Hypothalamus (tissue), 51 donors: ENCODE measurements at places on chromosomes 7 and 10.

- DNase-seq = no peak
These were observed 168.7 kb downstream of the LRRC4 start for GRCh38 chr7:127862525-127862924.

DNA sequence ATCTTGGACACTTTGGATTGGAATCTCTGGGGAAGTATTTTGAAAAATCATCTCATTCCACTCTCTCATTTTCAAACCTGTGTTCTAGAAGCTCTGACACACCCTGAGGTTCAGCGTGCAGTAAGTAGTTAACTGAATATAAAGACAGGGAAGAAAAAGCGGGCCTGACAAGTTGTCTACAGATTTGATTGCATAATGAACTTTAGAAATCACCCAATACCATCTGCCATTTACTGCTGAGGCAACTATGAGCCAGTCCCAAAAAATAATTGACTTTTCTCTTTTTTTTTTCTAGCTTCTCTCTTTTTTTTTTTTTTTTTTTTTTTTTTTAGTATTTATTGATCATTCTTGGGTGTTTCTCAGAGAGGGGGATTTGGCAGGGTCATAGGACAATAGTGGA lies 29.5 kb downstream of the CDC123 start:
- no peak for DNase-seq

GRCh38 chr7:132240262-132240661 lies 336.0 kb downstream of the PLXNA4 start:
- DNase-seq = no peak

DNA sequence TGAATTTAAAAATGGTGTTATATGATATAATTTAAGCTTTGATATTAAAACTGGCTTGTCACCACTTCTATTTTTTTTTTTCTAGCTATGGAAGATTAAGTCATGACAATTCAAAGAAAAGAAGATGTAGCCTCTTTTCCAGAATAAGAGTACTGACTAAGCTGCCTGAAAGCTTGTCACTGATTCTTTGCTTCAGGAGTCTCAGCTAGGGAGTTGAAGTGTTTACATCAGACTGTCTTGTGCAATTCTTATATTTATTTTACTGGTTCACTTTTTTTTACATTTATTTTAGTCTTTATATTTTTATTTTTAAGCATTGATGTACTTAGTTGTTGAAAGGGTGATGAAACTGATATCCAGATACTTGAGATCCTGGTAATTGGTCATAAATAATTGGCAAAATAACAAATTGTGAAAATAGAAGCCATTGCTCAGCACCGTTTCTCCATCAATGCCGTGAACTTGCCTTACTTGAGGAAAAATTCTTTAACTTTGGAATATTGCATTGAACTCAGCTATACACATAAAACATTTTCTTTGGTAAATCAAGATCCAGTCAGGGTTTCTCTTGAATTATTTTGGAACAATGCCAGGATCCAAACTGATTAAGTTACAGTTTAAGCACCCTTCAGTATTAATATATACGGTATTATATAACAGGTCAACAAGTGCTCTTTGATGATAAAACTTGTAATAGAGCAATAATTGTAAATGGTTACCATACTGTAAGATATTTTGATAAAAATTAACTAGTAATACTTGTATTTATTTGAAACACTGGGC lies 156.4 kb downstream of the PHTF2 start:
- DNase-seq = no peak

GRCh38 chr7:85162721-85163120 lies 24.1 kb downstream of the SEMA3D start:
- no peak for DNase-seq

- no peak for DNase-seq
These were observed 504 bp upstream of the BMPER start for GRCh38 chr7:33904681-33905388.

GRCh38 chr10:31942892-31943291 lies 14.3 kb upstream of the ARHGAP12 start:
- no peak for DNase-seq

- no peak for DNase-seq
These were observed 25.7 kb downstream of the ZNF503 start for GRCh38 chr10:75375838-75376237.
